CD4-positive, alpha-beta T cell (primary cell): ENCODE measurements at places on chromosomes 4 and X. TPM values are rescaled to one million over a fixed set of nuclear protein-coding genes. Genes with fewer than 3 reads are reported as not detected.

GRCh38 chr4:79178760-79179159 is 147.1 kb downstream of the NAA11 start:
- no peak overlapping the region for H3K4me3 ChIP-seq
- H3K4me1 ChIP-seq = no peaks in the 10 kb centered on the region
- H3K27me3 ChIP-seq = no peaks in the 10 kb centered on the region
- no peak overlapping the region for H3K27ac ChIP-seq
- no peak for DNase-seq

Gene PAGE5
- total RNA-seq = not detected

DNA sequence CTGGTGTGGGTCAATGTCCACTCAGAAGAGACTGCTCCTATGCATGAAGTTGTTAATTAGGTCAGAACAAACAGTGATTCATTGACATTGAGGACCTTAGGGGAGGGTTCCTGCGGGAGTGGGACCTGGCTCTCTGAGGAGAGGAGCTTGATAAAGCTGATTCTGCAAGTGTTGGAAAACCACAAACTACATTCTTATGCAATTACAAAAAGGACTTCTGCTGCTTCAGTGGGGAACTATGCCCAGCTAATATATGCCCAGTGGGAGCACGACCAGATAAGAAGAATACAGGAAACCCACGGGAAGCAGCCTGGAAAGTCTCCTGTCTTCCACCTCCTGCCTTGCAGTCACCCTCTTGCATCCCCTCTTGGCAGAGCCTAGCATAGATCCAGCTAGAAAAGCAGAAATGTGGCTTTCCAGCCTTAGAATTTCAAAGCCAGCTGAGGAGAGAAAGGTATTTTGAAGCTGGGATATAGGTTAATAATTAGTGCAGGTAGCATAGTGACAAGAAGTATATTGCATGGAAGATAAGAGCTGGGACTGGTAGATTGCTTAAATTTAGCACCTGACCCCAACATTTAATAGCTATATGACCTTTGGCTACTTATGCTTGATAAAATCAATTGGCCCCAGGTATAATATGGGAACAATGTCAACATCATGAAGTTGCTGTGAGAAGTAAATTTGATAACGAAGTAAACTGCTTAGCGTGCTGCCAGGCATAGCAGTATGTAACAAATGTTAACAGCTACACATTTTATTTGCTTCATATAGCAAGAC is 34.9 kb upstream of the UGT8 start:
- no peak overlapping the region for H3K27ac ChIP-seq
- H3K27me3 ChIP-seq = no peaks in the 10 kb centered on the region
- no peaks in the 10 kb centered on the region for H3K4me1 ChIP-seq

DNA sequence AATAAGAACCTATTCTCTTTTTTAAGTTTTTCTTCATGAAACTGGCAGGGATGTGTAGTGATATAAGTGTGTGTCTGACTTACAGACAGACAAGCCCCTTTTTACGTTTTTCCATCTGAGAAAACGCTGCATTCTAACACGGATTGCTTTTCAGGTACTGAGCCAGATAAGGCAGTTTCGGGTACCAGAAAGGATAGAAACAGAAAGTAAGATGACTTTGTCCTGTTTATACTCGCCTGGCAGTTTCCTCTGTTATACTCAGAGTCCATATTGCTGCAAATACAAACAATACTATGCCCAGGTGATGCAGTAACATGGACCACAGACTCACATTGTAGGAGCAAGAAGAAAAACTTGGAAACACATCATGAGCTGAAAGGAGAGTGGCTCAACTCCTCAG is 2320.6 kb upstream of the AGA start:
- H3K27me3 ChIP-seq = no peaks in the 10 kb centered on the region
- H3K4me1 ChIP-seq = no peaks in the 10 kb centered on the region
- H3K36me3 ChIP-seq = no peaks in the 10 kb centered on the region
- DNase-seq = no peak
- H3K27ac ChIP-seq = no peak overlapping the region

DNA sequence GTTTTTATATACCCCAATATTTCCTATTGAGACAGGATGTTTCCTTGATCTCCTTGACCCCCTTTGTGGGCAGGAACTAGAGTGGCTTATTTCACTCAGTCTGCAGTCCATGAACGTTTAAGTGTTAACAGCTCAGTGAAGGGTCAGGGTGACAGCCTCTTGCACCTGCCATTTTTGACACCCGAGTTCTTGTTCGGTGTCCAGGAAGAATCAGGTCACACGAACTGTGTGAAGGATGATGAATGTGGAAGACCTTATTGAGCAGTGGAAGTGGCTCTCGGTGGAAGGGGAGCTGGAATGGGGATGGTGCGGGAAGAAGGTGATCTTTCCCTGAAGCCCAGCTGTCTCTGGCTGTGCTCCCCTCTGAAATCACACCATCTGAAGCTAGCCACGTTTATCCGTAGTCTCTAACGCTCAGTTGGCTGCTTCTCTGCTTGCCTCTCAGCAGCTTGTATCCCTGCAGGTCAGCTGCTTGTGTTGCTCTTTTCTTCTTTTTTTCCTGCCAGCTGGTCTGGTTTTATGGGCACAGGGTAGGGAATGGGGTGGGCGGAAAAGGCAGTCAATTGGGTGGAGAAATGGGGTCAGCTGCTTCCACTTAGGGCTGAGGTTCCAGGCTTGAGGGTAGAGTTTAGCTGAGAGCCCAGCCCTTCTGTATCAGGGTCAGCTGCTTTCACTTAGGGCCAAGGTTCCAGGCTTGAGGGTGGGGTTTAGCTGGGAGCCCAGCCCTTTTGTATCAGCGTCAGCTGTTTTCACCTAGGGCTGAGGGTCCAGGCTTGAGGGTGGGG is 29.0 kb upstream of the CCNG2 start:
- no peaks in the 10 kb centered on the region for H3K27me3 ChIP-seq
- H3K27ac ChIP-seq = no peak overlapping the region
- no peaks in the 10 kb centered on the region for H3K36me3 ChIP-seq
- H3K4me3 ChIP-seq = no peak overlapping the region

Gene TRIM2
- 1.9 TPM for total RNA-seq

Gene TMPRSS11A
- total RNA-seq = not detected

GRCh38 chr4:138235419-138235952 is 6.7 kb downstream of the SLC7A11 start:
- H3K4me1 ChIP-seq = no peaks in the 10 kb centered on the region
- no peaks in the 10 kb centered on the region for H3K36me3 ChIP-seq
- H3K27ac ChIP-seq = no peak overlapping the region
- H3K4me3 ChIP-seq = no peak overlapping the region
- DNase-seq = no peak
- H3K27me3 ChIP-seq = no peaks in the 10 kb centered on the region

DNA sequence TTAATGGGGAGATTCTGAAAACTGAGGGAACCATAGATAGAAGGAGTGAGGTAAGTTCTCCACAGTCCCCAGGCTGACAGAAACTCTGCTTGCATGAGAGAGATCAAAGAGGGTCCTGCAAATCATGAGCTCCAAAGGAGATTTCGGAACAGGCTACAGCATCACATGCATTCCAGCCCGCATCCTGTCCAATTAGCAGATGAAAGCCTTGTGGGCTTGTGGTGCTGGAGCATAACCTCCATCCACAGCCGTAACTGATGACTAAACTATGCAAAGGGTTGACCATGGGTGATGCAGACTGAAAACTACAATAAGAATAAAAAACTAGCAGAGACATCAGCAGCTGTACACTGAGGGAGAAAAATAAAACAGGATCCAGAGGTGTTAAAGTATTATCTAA is 654.5 kb downstream of the TLL1 start:
- H3K4me3 ChIP-seq = no peak overlapping the region
- no peak for DNase-seq
- no peaks in the 10 kb centered on the region for H3K4me1 ChIP-seq

DNA sequence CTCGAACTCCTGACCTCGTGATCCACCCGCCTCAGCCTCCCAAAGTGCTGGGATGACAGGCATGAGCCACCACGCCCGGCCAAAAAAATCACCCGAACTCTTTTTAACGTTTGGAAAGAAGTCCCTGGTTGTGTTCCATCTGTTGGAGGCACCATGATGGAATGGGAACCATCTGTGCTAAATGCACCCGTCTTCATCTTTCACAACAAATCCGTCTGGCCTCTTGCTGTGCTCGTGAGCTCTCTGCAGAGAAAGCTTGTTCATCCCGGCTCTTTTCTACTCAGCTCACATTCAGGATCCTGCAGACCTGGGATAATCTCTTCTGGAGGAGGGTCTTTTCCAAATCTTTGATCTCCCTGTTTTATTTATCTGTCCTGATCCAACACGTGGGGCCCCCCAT is 188.8 kb downstream of the CRLF2 start:
- no peak overlapping the region for H3K27ac ChIP-seq
- no peak for DNase-seq
- no peak overlapping the region for H3K4me3 ChIP-seq
- no peaks in the 10 kb centered on the region for H3K36me3 ChIP-seq
